HAP-1 (cell line): ENCODE measurements at places on chromosomes 1 and 21.

- no peak for DNase-seq
These were observed 81.2 kb downstream of the PCSK9 start for GRCh38 chr1:55120538-55120937.

DNA sequence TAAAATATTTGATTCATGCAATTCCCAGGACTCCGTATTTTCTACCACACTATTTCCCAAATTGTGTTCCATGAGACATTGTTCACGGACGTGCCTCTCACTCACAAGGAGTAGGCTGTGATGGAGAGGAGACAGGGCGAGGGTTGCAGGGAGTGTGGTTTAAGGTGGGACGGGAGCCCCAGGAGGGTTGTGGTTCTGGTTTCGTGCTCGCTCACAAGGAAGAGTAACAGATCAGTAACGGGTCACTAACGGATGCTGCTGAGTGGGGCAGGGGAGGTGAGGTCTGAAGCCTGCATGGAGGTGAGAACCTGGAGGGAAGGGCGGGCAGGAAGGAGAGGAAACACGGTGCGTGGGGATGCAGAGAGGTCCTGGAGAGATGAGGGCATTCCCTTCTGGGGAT is 28.8 kb downstream of the TFF3 start:
- no peak for DNase-seq

DNA sequence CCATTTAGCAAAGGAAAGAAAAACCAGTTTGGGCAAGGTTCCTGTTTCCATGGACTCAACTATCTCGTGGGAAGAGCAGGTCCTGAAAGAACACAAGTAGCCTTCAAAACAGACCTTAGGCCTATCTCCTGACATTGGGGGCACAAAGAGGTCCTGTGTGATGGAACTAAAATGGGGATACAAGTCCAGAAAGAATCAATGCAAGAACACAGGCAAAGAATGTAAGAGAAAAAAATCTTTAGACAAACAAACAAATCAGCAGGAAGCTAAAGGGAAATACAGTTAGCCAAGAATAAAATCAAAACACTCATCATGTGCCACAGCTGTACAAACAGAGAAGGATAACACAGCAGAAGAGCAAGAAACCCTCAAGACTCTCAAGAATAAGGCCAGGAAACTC is 28.2 kb downstream of the SLC30A10 start:
- no peak for DNase-seq

- DNase-seq = no peak
These were observed 290.8 kb upstream of the ESRRG start for GRCh38 chr1:217014066-217014465.

- no peak for DNase-seq
These were observed 6.4 kb upstream of the CFAP107 start for GRCh38 chr1:12739613-12740012.

GRCh38 chr21:29501451-29501850 is 202.7 kb downstream of the BACH1 start:
- no peak for DNase-seq

DNA sequence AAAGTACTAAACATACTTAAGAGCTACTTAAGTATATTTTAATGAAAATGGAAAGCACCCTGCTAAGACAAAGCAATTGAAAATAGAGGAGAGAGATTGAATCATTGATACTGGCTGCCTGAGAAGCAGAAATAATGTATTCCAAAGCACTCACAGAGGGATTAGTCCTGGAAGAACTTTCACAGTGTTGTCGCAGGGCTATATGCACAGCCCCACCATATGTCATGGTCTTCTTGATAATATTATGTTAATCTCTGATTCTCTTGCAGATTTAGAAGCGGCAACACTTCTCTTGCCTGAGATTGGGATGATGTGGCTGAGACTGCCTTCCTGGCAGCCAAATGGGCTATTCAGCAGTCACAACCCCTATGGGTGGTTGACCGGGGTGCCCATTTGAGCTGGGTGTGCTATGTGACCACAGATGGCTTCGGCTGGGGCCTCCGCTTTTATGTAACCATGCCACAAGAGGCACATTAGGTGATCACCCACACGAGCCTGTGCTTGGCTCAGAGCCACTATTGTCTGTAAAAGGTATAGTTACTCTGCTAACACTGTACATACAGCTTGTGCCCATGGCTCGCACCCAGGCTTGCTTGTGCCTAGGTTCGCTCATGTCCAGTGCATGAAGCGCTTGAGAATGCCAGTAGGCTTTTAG is 152.2 kb upstream of the SGIP1 start:
- DNase-seq = no peak
